ENCODE measurements at places on chromosomes 11 and 22. TPM values are rescaled to one million over a fixed set of nuclear protein-coding genes. Genes with fewer than 3 reads are reported as not detected.

- DNase-seq: no peak
Measured at GRCh38 chr11:19244084-19244483, 3.3 kb upstream of the E2F8 start.

- DNase-seq: no peak
Measured at GRCh38 chr11:131584785-131585592, 214.6 kb downstream of the NTM start.

MAPK8IP1 gene
- total RNA-seq: 10.4 TPM

- no peak for DNase-seq
Measured at GRCh38 chr11:64792482-64792881, 10.5 kb downstream of the MAP4K2 start.

DNA sequence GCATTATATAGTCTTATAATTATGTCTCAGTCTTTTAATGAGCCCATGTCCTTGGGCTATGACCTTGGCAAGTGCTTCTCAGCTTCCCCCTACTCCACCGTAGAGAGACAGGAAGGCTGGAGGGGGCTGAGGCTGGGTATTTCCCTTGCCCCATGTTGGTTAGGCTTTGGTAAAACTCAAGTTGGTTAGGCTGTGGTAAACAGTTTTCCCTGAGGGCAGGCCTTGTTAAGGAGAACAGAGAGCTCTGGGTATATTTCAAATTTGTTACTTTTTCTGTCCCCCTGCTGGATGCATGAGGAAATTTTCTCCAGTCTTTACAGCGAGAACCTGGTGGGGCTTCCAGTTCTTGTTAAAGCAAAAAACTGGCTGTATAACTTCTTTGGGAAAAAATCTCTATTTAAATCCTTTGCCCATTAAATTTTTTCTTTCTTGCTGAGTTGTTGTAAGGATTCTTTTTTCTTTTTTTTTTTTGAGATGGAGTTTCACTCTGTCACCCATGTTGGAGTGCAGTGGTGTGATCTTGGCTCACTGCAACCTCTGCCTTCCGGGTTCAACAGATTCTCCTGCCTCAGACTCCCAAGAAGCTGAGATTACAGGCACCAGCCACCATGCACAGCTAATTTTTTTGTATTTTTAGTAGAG is 12.2 kb upstream of the DCHS1 start:
- no peak for DNase-seq

IL17REL gene
- not detected for total RNA-seq

GRCh38 chr11:119493712-119494111 is 70.7 kb upstream of the THY1 start:
- no peak for DNase-seq

GRCh38 chr11:121482231-121483129 is 29.7 kb upstream of the SORL1-AS1 start:
- DNase-seq: no peak

GRCh38 chr22:44133901-44134571 is 46.7 kb upstream of the PARVG start:
- no peak for DNase-seq

DNA sequence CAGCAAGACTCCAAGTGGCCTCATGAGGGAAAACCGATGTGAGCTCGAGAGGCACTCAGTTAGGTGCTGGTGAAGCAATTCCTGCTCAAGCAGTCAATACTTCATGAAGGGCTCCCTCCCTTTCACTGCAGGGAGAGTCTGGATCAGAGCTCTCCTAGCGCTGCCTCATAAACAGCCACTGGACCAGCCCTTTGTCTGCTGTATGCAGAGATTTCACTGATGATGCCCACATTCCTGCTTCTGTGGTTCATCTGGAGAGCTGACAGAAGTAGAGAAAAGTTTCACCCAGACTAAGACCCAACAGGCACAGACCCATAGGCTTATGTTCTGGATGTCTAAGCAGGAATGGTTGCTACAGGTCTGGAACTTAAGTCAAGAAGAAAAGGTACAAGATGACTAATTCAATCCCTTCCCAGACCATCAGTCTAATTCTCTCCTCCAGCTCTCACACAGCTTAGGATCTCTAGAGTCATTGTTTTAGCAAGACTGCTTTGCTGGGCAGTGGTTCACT is 4.0 kb downstream of the UCP2 start:
- DNase-seq: no peak

DNA sequence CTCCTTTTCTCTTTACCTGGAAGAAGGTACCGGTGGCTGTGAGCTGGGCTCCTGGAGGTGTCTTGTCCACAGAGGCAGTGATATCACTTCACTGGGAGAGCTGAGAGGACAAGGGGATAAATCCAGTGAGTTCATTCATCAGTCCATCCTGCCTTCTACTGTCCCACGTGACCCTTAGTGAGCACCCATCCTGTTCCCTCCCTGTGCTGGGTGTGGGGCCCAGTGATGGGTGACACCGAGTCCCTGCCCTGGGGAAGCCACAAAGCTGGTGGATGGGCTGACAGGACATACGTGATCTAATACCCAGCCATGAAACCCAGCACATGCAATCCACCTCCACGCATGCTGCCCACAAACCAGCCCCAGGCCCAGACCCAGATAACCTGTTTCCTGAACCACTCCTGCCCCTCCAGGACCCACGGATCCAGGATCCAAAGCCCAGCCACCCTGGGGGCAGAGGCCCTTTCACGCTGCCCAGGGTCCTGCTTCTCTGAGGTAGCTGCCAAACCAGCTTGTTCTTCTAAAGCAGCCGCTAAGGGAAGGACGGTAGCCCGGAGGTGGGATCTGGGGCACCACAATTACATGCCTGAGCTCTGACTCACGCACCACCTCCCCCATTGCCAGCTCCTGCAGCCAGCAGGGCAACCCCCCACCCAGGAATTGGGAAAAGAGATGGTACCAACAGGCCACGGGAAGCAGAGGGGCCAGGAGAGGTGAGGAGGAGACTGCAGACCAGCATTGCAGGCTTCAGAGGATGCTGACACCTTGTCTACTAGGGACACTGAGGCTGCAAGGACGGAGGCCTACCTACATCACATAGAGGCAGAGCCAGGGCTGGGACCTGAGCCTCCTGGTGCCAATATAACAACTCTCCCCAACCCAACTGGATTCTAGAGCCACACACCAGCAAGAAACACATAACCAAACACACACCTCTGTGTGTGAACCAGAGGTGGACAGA is 35.2 kb downstream of the GDPD5 start:
- DNase-seq: no peak

DNA sequence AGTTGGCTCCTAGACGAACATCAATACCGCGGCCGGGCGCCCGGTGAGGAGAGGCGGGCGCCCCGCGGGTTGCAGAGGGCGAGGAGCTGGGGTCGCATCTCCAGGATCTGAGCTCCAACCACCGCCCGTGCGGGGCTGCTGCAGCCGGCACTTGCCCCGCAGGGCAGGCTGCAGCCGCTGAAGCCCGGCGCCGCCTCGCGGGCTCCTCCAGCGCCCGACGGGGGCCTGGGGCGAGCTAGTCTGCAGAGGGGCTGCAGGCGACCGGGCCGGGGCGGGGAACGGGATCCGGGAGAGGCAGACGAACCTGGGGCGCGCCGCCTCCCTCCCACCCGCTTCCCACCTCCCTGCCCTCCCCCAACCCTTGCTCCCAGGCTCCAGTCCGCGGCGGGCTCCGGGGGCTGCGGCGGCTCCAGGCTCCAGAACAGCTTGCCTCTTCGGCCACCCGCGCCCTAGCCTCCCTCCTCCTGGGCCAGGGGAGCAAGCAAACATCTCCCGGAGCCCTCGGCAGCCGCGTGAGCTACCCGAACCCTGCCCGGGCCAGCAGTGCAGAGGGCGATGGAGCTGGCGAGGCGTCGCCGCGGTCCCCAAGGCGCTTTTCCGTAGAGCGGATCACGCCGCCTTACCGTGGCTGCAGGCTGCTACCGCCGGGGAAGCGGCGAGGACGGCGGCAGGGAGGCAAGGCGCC is 802 bp downstream of the TENM4 start:
- DNase-seq: no peak

PRG3 gene
- total RNA-seq: not detected

DNA sequence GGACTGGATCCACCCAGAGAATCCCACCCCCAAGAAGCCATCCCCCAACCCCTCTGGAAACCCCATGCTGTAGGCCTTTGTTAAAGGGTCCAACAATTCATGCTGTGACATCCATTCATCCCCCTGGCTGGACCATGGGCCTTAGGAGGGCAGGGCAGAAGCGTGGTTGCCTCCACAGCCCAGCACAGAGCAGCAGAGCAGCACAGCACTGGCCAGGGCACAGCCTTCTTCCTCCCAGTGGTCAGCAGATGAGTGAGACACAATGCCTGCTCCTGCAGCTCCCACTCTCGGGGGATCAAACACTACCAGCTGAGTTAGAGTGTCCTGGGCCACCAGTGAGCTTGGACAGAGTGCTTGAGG is 84.5 kb upstream of the LINC01488 start:
- DNase-seq: no peak

- no peak for DNase-seq
Measured at GRCh38 chr11:44572884-44573283, 7.4 kb downstream of the CD82 start.

- DNase-seq: no peak
Measured at GRCh38 chr11:76329084-76329648, 51.8 kb downstream of the THAP12 start.

GRCh38 chr22:49372530-49373288 is 455.0 kb downstream of the BRD1 start:
- DNase-seq: no peak

OR2AG2 gene
- not detected for total RNA-seq

DNA sequence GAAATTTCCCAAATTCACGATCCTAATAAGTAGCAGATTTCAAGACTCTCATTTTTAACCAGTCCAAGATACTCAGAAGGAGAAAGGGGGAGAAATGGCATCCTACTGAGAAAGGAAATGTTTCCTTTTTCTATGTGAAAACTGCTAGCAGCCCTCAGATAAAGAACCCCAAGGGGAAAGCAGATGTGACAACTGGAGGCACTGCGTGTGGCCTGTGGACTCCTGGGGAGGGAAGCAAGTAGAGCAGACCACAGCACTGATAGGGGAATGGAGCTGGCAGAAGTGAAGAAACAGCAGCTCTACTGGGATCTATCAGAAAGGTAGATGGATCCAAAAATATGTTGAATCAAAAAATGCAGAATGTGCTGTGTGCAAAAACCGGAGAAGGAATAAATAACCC is 239.7 kb upstream of the API5 start:
- DNase-seq: no peak

GRCh38 chr11:128404437-128404836 is 182.9 kb downstream of the ETS1 start:
- DNase-seq: no peak

DNA sequence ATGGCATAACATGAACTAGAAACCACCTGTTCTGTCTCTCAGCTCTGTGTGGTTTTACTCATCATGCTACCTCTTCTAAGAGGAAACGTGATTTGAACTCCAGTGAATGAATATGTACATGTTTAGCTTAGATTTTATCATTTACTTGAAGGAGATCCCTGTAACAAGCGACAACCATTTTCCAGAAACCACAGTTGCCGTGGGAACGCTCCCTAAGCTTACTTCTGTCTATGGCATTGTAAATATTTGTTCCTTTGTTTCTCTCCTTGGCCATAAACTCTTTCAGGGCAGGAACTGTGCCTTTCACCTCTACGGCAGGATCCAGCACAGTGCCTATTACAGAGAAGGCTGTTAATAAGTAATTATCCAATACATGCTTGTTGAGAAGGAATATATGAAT is 17.1 kb upstream of the TPH1 start:
- no peak for DNase-seq

MS4A3 gene
- total RNA-seq: not detected

GRCh38 chr11:94794287-94795168 is 26.4 kb downstream of the AMOTL1 start:
- DNase-seq: peak; percentile 72

- DNase-seq: no peak
Measured at GRCh38 chr11:70055444-70055843, 22.7 kb upstream of the ANO1 start.

MAPK8IP2 gene
- 0.92 TPM for total RNA-seq

- no peak for DNase-seq
Measured at GRCh38 chr11:70631624-70632047, 233.3 kb downstream of the CTTN start.

CHRDL2 gene
- total RNA-seq: not detected

KCNQ1 gene
- 25.3 TPM for total RNA-seq

- no peak for DNase-seq
Measured at GRCh38 chr11:2576111-2576510, 123.7 kb downstream of the KCNQ1OT1 start.

GRCh38 chr11:30046578-30046945 is 29.7 kb upstream of the KCNA4 start:
- DNase-seq: no peak

SGSM1 gene
- total RNA-seq: 11.1 TPM
